ENCODE measurements at places on chromosomes 2 and 18. TPM values are rescaled to one million over a fixed set of nuclear protein-coding genes. Genes with fewer than 3 reads are reported as not detected.

TGFA gene
- total RNA-seq = 0.77 TPM

MYO3B gene
- total RNA-seq = 9.1 TPM

SERPINB3 gene
- total RNA-seq = not detected

CHRNG gene
- not detected for total RNA-seq

SRD5A2 gene
- not detected for total RNA-seq

VIT gene
- total RNA-seq = 0.78 TPM

SCN2A gene
- 1.9 TPM for total RNA-seq

RIT2 gene
- not detected for total RNA-seq

RTKN gene
- total RNA-seq = 88.9 TPM

DYNC2LI1 gene
- total RNA-seq = 31.0 TPM

CRYGD gene
- total RNA-seq = not detected

IFIH1 gene
- total RNA-seq = 9.3 TPM

KCNJ3 gene
- 1.4 TPM for total RNA-seq

AFG3L2 gene
- total RNA-seq = 45.5 TPM

ST8SIA3 gene
- not detected for total RNA-seq

PSD4 gene
- total RNA-seq = 20.1 TPM

RESP18 gene
- not detected for total RNA-seq

PCARE gene
- 0.22 TPM for total RNA-seq

HAAO gene
- 23.3 TPM for total RNA-seq

SLC14A1 gene
- total RNA-seq = not detected

SUCLG1 gene
- total RNA-seq = 49.9 TPM

EXOC6B gene
- 104 TPM for total RNA-seq

FBLN7 gene
- total RNA-seq = 1.9 TPM

PIGN gene
- 37.5 TPM for total RNA-seq

GNLY gene
- total RNA-seq = 0.43 TPM

CAPN14 gene
- total RNA-seq = 0.47 TPM

LRATD1 gene
- total RNA-seq = 2.6 TPM

ZNF804A gene
- 2.7 TPM for total RNA-seq

SLC4A3 gene
- total RNA-seq = 25.7 TPM

TRIP12 gene
- total RNA-seq = 253 TPM

NLRC4 gene
- not detected for total RNA-seq

TACR1 gene
- total RNA-seq = 0.09 TPM

CFAP65 gene
- total RNA-seq = not detected

SEPTIN10 gene
- total RNA-seq = 69.1 TPM

EIF4E2 gene
- 72.5 TPM for total RNA-seq

VIL1 gene
- 0.54 TPM for total RNA-seq

TUBB8B gene
- 0.31 TPM for total RNA-seq

LHCGR gene
- not detected for total RNA-seq

PLCD4 gene
- total RNA-seq = 1.0 TPM

CSRNP3 gene
- 29.6 TPM for total RNA-seq

LAMA3 gene
- 6.7 TPM for total RNA-seq

INO80D gene
- 21.4 TPM for total RNA-seq

GPR45 gene
- not detected for total RNA-seq

ANAPC1 gene
- 54.0 TPM for total RNA-seq

CYTIP gene
- not detected for total RNA-seq

LTBP1 gene
- total RNA-seq = 80.2 TPM

RNF138 gene
- 37.9 TPM for total RNA-seq

L3MBTL4 gene
- total RNA-seq = 15.9 TPM

VAMP8 gene
- 55.7 TPM for total RNA-seq

IL18R1 gene
- total RNA-seq = 0.71 TPM

CNGA3 gene
- total RNA-seq = not detected

LIPT1 gene
- total RNA-seq = 6.4 TPM

DPYSL5 gene
- total RNA-seq = 2.8 TPM

Measured in mesothelial cell of epicardium (in vitro differentiated cells).